ENCODE measurements at places on chromosomes 1 and 21. TPM values are rescaled to one million over a fixed set of nuclear protein-coding genes. Genes with fewer than 3 reads are reported as not detected.

- no peak for DNase-seq
Observed at GRCh38 chr21:45935628-45936027, 45.9 kb upstream of the COL6A1 start.

GRCh38 chr21:14981246-14981645 is 83.6 kb downstream of the NRIP1 start:
- DNase-seq = no peak

DNA sequence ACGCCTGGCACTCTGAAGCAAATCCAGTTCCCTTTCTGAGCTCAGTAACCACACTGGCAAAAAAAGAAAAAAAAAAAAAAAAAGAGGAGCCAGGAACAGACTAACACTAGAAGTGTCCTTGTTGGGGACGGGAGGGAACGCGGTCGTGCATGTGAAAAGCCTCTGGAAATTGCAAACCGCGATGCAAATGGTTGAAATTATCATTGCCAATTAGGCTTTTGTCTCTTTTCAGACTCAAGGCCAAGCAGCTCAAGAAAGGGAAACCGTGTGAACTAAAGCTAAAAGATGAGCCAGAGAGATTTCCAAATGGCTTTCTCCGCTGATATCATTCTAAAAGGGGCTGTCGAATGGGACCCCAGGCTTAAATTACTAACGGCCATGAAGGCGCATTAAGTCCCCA is 13.5 kb downstream of the TRABD2B start:
- no peak for DNase-seq

GRCh38 chr1:174297351-174297750 is 138.0 kb downstream of the RABGAP1L start:
- no peak for DNase-seq

DNA sequence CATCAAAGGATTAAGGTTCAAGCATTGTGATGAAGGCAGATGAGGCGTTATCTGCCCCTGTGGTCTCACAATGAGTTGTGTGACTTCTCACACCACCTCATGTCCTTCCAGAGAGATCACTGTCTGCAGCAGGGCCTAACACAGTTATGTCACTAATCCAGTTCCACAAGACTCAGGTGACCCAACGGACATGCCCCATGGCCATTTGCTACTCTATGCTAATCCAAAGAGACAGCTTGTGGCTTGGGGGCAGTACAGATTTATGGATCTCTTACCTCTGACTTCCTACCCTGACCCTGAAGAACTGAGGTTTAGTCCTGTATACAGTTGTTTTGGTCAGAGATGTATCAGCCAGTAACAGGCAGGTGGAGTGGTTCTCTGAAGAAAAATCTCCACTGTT is 147.1 kb downstream of the GLUL start:
- no peak for DNase-seq

Gene LHX8
- total RNA-seq = not detected

DNA sequence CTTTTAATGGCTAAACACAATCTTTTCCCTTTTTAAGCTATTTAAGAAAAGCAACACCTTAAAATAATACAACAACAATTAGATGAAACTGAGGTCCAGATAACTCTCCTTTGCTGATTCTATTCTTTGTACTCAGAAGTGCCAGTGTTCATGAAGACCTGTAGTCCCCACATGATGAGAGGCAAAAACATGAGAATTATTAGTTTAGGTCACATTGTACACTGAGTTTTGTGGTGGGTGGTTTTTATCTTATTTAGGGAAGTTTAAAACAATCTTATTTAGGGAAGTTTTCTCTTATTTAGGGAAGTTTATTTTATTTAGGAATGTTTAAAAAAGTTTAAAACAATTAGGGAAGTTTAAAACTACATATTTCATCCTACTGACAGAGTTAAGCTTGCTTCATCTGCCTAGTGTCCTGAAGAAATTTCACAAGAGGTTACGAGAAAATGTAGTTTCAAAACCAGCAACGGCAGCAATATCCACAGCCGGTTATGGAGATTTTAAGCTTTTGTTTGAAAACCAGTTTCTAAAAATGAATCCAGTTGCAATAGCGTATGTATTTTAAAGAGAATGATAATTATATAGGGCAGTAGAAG is 7.8 kb upstream of the OR14I1 start:
- DNase-seq = no peak

- no peak for DNase-seq
Observed at GRCh38 chr1:108847494-108847893, 9.4 kb downstream of the AKNAD1 start.

- DNase-seq = no peak
Observed at GRCh38 chr1:236489710-236490377, 33.9 kb upstream of the LGALS8 start.

GRCh38 chr1:107952989-107953388 is 12.0 kb downstream of the VAV3 start:
- no peak for DNase-seq

Data from occipital lobe (tissue), 3 donors.